ENCODE measurements at places on chromosomes 5 and 9. TPM values are rescaled to one million over a fixed set of nuclear protein-coding genes. Genes with fewer than 3 reads are reported as not detected.

FGF18 gene
- total RNA-seq: 2.2 TPM

DNA sequence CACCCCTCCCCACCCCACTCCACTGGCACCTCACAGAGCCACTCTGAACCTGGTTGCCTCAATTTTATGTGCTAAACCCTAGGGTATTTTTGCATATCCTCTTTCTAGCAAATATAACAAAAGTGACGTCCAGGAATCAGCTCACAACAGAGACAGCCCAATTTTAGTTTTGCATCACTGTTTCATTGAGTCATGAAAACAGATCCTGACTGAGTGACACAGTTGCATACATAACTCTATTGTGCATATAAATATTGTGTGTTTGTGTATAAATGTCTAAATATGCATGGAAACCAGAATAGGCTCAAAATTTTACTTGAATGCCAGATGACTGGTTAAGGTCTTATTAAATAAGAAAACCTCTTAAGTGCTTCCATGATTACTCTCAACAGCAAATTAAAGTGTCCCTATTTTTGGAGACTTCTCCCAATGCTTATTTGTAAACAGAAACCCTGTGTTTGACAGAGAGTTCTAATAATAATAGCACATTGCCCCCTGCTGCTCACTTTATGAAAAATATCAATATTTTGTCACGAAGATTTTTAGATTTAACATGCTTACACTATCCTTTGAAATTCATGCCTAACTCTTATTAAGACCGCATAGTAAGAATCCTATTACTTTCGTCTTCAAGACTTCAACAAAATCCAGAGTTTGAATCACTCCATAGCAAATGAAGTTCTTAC is 75.5 kb upstream of the PRRC1 start:
- no peak for DNase-seq

GRCh38 chr5:127517110-127517479 is 345 bp upstream of the PRRC1 start:
- DNase-seq: no peak

GRCh38 chr5:87650284-87650683 is 237.6 kb upstream of the CCNH start:
- DNase-seq: no peak

DNA sequence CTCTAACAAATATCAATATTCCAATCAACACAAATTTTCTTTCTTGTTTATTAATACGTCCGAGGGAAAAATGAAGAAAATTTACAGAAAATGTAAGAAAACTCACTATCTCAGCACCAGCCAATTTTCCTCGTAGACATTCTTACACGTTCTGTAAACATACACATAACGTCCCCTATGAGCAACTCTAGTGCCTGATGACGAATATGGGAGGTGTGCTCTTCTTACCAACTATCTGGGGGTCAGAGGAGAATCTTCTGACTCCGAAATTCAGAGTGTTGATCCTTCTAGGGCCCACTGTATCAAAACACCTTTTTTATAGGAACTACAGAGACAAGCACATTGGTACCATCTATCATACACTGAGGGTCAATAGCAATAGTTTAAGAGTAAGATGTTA is 198.7 kb downstream of the GAPVD1 start:
- no peak for DNase-seq

- DNase-seq: no peak
These were observed 81.5 kb upstream of the AGXT2 start for GRCh38 chr5:35129276-35129675.

- no peak for DNase-seq
These were observed 246.0 kb upstream of the NUDT12 start for GRCh38 chr5:103808464-103809106.

DNA sequence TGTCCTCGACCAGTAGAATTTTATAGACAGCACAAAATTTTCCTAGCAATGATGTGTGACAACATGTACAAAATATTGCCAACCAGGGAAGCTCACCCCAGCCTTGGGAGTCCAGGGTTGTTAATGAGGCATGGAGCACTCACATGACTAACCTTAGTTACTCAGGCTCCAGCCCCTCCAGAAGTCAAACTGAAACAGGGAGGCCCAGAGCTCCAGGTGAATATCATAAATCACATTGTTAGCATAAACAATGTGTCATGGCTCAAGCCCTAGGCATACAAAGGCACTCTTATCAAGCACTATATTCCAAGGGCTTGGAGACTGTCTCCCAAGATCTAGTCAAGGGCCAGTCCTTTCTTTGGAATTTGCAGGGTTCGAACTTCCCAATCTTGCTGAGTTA is 44.4 kb downstream of the TNFAIP8 start:
- no peak for DNase-seq

CDKN2B-AS1 gene
- total RNA-seq: not detected

DNA sequence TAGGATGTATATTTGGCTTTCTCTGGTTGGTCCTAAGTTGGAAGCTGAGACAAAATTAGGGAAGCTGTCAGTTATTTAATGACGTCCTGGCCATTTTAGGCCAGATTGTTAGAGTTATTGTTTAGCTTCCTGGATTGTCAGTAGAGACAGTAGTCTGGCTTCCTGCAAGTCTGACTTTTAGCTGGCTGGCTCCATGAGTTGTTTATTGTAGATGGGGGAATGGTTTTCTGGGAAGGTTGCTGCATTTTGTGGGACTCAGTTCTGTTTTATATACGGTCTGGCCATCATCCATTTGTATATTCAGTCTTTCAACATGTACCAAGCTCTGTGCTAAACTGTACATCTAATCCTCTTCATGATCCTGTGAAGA is 68.3 kb downstream of the SGCD start:
- DNase-seq: no peak

GRCh38 chr9:93030642-93031628 is 27.6 kb upstream of the SUSD3 start:
- no peak for DNase-seq

- no peak for DNase-seq
These were observed 155.1 kb upstream of the NTRK2 start for GRCh38 chr9:84514421-84514820.

GRCh38 chr5:148398698-148399121 is 15.0 kb downstream of the FBXO38 start:
- no peak for DNase-seq

DNA sequence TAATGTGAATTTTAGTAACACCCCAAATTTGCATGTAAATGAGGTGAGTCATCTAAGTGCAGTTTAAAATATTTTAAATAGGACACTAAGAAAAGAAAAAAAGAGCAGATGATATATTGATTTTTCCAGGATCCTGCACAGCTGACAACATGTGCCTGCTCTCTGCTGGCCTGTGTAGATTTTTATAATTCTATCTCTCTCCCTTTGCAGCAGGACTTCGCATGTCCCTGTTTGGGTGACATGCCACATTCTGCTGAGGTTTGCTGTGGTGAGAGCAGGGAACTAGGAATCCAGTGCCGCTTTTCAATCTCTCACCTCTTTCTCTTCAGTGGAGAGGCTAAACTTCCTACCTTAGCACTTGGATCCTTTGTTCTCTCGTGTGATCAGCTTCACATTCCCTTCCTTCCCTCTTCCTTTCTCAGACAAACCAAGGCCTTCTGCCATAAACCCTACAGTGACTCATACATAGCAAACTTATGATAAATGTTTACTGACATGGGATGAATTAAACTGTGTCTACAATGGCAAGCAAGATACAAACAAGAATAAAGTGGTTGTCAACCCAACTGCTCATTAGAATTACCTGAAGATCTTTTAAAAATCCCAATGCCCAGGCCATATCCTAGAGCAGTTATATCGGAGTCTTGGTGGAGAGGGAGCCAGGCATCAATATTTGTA is 198.8 kb upstream of the EFNA5 start:
- DNase-seq: no peak

CEP78 gene
- 2.4 TPM for total RNA-seq

PCDH12 gene
- 7.6 TPM for total RNA-seq

DNA sequence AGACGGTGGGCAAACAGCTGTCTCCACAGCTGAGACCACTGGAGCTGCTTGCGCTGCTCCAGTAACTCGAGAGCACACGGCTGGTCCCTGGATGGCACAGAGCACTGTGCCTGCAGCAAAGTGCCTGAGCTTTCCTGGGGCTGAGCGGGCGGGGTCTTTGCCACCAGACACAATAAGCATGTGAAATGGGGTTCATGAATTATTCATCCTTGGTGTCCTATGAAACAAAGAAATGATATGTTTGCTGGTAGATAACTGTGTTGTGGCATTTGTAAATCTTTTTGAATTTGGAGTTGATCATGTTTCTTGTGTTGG is 151.7 kb upstream of the MPDZ start:
- no peak for DNase-seq

FBP2 gene
- total RNA-seq: not detected

ABCA1 gene
- total RNA-seq: 7.9 TPM

SH3PXD2B gene
- 13.9 TPM for total RNA-seq

DNA sequence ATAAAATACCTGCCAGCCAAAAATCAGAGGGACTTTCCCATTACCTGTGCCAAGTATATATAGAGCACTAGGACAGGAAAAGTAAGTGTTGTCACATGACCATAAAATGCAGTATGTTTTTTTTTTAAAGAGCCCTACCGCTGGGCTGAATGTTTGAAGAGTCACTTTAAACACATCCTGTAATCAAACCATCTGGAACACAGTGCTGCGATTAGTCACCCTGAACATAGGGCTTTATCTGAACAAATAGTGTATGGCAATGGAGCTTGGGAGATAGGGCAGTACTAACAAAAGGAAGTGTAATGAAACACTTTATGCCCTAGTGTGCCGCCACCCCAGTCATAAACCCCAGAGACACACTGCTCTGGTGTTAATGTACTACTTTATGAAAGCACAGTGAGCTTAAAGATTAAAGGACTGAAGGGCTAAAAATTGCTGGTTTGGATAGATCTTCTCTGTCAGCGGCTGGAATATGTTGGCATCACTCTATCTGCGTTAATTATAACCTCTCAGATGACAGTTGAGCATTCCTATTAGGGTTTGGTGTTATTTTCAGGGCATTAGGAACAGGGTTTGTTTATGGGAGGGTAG is 90.4 kb downstream of the ZNF608 start:
- no peak for DNase-seq

HAVCR2 gene
- total RNA-seq: 3.7 TPM

BARHL1 gene
- not detected for total RNA-seq

NOXA1 gene
- total RNA-seq: 0.94 TPM

DNA sequence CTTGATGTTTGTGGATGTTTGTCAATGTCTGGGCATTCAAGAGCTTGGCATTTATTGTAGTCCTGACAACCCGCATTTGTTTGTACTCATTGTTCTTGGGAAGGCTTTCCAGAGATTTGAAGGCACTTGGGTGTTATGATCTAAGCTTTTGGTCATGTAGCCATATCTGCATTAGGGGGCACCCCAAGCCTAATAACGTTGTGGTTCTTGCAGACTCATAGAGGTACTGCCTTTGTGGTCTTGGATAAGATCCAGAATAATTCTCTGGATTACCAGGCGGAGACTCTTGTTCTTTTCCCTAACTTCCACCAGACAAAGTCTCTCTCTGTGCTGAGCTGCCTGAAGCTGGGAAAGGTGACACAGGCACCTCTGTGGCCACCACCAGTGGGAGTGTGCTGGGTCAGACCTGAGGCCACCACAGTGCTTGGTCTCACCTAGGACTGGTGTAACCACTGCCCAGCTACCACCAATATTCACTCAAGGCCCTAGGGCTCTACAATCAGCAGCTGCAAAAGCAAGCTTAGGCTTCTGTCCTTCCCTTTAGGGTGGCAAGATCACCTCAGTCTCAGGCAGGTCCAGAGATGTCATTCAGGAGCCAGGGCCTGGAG is 144.4 kb upstream of the TAS2R1 start:
- no peak for DNase-seq

Data from right atrium auricular region (tissue), 2 donors.